ENCODE measurements at places on chromosomes 3 and 15. TPM values are rescaled to one million over a fixed set of nuclear protein-coding genes. Genes with fewer than 3 reads are reported as not detected.

TICRR gene
- total RNA-seq: 26.0 TPM

LRRC49 gene
- 8.3 TPM for total RNA-seq

IGDCC3 gene
- 17.9 TPM for total RNA-seq

TRIM42 gene
- total RNA-seq: not detected

MAP2K5 gene
- total RNA-seq: 15.0 TPM

SENP2 gene
- total RNA-seq: 90.1 TPM

ATP10A gene
- 3.9 TPM for total RNA-seq

HYKK gene
- 3.1 TPM for total RNA-seq

NRG4 gene
- not detected for total RNA-seq

COL6A6 gene
- total RNA-seq: 0.07 TPM

All from H9 (cell line).